ENCODE measurements at places on chromosomes 13 and 19. TPM values are rescaled to one million over a fixed set of nuclear protein-coding genes. Genes with fewer than 3 reads are reported as not detected.

Gene GAPDHS
- not detected for polyA plus RNA-seq

Gene LACC1
- polyA plus RNA-seq = 21.7 TPM

Gene CGB2
- polyA plus RNA-seq = not detected

Gene CEACAM20
- polyA plus RNA-seq = not detected

Gene CNMD
- polyA plus RNA-seq = not detected

Gene FGF22
- not detected for polyA plus RNA-seq

Gene IPO5
- polyA plus RNA-seq = 19.2 TPM

Gene ZNF534
- polyA plus RNA-seq = not detected

Gene TPTE2
- polyA plus RNA-seq = 0.04 TPM

Gene FUT3
- polyA plus RNA-seq = 24.6 TPM

Gene PRSS57
- not detected for polyA plus RNA-seq

Gene GIPR
- polyA plus RNA-seq = 3.6 TPM

Gene PRTN3
- polyA plus RNA-seq = not detected

Gene PDCD5
- polyA plus RNA-seq = 70.3 TPM

Gene ERICH4
- not detected for polyA plus RNA-seq

Data from sigmoid colon (tissue), 7 donors.